Dorsolateral prefrontal cortex (tissue), 122 donors: ENCODE measurements at places on chromosomes 1 and 21.

DNA sequence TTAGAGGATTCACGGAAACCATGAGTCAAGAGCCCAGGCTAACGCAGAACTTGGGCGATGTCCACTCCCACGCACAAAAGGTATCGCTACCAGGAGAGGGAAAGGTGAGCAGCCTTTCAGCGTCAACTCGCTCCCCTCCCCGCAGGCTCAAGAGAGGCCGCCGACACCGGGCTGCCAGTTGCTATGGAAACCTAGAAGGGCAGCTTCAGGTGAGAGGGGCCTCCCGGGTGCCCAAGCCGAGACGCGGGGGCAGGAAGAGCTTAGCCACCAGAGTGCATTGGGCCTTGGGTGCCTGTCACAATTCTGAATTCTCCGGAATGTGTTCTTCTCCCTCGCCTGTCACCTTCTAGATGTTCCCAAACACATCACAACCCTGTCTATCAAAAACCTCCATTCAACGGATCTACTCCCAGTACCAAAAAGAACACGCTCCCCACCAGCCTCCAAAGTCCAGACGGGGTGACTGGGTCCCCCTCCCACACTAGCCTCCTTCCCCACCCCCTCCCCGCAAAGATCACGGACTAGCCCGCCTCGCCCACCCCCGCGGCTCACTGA is 694 bp downstream of the MEAF6 start:
- peak; percentile 31 for DNase-seq

DNA sequence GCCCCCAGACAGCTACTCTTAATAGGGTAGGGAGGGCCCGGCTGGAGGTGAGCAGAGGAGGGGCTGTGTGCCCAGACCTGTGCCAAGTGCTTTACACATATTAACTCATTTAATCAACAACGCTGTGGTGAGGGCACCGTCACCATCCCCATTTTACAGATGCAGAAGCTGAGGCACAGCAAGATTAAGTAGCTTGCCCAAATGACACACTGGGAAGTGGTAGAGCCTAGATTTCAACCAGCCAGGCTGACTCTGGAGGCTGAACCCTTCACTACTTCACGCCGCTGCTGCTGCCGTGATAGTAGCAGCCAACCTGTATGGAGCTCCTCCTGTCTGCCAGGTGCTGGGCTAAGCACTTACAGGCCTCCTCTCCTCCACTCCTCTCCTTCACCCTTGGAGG is 127.2 kb downstream of the PTPRU start:
- DNase-seq = no peak

GRCh38 chr1:151362308-151363155 is 10.0 kb downstream of the SELENBP1 start:
- no peak for DNase-seq

- no peak for DNase-seq
These were observed 120.6 kb downstream of the MAB21L3 start for GRCh38 chr1:116231752-116232151.

GRCh38 chr1:201008666-201009360 is 14.7 kb downstream of the KIF21B start:
- DNase-seq = no peak

- DNase-seq = no peak
These were observed 106.8 kb downstream of the ESRRG start for GRCh38 chr1:216616425-216616824.

DNA sequence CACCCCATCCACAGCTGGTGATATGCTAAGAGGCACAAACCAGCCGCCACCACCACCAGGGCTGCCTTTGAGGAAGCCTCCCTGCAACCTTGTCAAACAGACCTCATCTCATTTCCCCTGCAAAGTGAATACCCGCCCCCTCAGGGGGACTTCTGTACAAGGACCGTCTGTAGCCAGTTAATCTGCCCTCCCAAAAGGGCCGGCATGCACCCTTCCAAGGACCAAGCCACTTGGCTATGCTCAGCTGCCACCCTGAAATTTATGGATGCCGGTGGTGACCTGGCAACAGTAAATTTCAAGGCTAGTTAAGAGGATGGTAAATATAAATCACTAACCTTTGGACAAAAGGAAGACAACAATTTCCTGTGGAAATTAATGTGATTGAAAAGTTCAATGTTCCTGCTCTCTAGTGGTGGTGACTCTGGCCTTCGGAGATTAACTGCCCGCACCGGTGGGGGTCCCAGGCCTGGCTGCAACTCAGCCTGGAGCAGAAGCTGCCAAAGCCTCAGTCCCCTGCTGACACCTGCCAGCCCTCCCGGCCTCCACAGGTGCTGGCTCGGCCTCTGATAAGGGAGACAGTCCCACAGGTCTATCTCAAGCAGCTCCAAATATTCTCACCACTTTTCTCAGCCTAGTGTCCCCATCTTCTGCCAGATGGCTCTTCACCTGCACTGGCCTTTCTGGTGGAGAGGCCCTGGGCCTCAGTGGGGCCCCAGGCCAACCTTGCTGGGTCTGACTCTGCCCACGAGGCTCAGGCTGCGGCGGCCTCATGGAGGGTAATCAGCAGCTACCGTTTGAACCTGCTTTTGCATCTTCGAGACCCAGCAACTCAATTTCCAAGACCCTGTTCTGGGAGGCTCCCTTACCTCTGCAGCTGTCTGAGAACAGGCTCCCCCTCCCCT is 12.2 kb downstream of the TMEM53 start:
- DNase-seq = peak; percentile 40

- peak; percentile 52 for DNase-seq
These were observed 40.2 kb downstream of the IL12RB2 start for GRCh38 chr1:67347688-67348472.

GRCh38 chr1:12428334-12428733 is 189.7 kb downstream of the DHRS3 start:
- no peak for DNase-seq

DNA sequence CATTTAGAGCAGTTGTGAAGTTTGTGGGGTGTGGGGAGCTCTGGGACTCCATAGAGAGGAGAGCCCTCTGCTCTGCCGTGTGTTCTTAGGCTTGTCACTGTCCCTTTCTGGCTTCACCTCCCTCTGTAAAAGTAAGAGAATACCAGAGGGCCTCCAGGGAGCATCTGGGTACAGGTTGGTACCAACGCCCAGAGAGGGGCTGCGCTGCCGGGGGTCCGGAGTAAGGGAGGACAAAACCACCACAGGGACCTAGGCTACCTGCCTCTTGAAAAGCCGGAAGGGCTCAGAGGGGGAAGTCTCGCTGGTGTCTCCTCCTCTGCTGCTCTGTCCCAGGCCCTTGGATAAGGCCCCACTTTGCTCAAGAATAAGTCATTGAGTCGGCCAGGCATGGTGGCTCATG is 3.1 kb upstream of the TINAGL1 start:
- DNase-seq = no peak

GRCh38 chr1:54200519-54200997 is 591 bp downstream of the MRPL37 start:
- DNase-seq = no peak

DNA sequence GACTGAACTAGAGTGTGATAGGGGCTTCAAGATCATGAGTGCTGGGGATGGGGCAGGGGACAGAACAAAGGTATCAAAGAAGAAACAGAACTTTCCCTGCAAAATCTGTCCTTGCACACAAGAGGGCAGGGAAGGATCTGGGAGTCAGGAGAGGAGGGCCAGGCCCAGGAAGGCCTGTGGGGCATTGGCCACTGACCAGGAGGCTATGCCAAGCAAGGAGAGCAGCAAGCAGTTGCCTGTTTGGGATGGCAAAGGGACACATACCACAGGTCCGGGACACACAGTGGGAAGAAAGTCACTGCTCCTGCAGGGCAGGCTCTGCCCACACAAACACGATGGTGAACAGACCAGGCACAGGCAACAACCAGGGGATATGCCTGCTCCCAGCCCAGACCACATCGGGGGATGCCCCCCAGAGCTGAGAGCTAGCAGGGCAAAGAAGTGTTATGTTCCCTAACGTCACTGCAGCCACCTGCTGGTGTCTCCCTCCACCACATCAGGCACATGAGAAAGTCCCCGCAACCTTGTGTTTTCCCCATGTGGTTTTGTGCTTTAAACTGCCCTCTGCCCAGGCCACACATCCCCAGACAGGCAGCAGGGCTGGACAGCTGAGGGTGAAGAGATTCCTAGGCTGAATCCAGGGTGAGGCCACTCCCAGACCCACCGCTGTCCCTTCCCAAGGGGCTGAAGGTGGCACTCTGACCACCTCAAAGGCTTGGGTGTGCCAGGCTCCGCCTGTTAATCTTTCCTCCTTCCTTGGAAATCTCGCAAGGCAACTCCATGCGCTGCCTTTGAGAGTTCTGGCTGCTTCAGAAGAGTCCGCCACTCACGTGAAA is 53.6 kb downstream of the KIF21B start:
- DNase-seq = no peak

- DNase-seq = no peak
These were observed 30.7 kb downstream of the KYAT3 start for GRCh38 chr1:88961647-88962275.

GRCh38 chr1:198751741-198752140 is 112.9 kb downstream of the PTPRC start:
- DNase-seq = no peak

DNA sequence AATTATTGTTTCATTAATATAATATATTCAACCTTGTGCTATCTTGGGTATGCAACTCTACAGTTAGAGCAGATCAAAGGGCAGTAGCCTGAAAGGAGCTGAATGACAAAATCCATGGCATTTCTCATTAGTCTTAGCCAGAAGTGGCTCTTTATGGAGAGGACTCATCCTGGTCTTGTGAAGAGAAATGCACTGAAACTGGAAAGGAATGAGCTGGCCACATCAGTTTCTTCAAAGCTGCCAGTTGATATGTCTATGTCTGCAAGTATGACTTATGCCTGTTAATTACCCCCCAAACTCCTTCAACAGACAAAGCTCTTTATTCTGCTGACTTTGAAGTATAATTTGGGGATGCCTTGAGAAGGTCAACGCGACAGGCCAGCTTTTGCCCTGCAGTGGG is 119.0 kb upstream of the UBE2U start:
- no peak for DNase-seq

DNA sequence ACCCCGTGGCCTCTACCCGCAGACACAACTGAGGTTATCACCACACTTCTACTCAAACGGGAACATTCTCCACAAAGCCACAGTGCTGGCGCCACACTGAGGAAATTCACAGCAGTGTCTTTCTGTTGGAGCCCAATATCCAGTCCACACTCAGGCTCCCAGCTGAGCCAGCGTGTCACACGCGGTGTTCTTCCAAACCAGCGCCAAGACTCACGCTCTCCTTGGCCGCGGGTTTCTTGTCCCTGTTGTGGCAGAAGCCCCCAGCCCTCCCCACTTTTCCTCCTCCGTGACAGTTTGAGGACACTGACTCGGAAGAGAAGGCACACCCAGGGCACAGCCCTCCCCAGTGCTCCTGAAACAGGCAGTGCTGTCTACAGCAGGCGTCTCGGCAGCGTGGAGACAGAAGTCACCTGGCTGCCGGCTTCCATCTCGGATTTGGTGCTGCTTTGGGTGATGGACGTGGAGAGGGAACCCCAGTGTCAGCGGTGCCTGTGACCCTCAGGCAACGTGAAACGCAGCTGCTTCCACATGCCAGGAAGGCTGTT is 35.4 kb upstream of the AGPAT3 start:
- no peak for DNase-seq

GRCh38 chr1:193555662-193556441 is 369.4 kb upstream of the B3GALT2 start:
- no peak for DNase-seq

GRCh38 chr1:181100015-181100905 is 11.8 kb downstream of the IER5 start:
- DNase-seq = no peak

DNA sequence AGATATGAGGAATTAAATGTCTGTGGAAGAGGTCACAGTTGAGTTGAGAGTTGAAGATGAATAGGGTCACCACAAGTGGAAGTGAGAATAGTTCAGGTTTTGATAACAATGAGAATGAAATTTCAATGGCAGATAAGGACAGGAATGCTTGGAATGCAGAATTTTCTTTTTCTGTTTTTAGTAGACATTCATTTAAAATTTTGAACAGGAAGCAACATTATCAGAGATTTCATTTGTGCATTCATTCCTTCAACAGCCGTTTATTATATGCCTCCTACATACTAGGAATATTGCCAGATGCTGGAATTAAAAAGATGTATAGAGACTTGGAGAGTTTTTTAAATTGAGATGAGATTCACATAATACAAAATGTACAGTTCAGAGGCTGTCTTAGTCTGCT is 126.8 kb downstream of the ITSN1 start:
- no peak for DNase-seq

DNA sequence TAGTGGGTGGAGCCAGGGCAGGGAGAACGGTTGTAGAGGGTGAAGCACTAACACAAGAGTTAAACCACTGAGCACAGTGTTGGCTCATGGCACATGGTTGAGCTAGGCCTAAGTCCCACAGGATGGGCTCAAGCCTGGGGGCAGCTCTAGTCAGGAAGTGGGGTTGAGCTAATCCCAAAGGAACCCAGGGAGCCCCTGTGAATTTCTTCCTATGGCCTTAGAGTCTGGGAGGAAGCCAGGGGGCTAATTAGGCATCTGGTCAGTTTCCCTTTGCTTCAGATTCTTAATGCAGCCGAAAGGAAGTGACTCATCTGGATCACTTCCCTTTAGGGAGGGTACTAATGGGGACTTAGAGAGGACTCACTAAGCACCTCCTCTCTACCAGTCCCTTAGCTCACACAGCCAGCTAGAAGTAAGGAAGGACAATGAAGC is 10.1 kb downstream of the CFAP45 start:
- no peak for DNase-seq

DNA sequence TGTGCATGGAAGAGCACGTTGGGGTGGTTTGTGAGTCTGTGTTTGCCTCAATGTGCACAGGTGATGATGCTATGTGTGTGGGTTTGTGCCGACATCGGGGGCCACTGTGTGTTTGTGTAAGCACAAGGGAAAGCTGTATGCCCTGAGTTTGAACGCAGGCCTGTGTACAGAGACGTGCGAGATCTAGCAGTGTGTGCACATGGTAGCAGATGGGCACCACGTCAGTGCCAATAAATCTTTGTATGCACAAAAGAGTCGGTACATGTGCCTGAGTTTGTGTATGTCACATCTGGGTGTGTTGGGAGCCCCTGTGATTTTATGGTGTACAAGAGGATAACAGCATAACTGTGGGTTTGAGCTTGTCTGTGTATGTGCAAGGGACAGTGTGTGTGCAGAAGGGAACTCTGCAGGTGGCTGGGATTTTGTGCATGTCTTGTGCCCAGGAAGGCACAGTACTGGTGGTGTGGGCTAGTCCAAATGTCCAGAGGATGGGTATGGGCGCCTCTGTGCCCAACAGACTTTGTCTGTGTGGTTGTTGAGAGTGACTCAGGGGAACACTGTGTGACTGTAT is 32.0 kb upstream of the WASF2 start:
- DNase-seq = peak; percentile 56
